Left lung (tissue), 14 donors: ENCODE measurements at places on chromosomes 2 and 18. TPM values are rescaled to one million over a fixed set of nuclear protein-coding genes. Genes with fewer than 3 reads are reported as not detected.
A peak's percentile ranks its signal among the peaks of the same experiment; 100 is the strongest.

DNA sequence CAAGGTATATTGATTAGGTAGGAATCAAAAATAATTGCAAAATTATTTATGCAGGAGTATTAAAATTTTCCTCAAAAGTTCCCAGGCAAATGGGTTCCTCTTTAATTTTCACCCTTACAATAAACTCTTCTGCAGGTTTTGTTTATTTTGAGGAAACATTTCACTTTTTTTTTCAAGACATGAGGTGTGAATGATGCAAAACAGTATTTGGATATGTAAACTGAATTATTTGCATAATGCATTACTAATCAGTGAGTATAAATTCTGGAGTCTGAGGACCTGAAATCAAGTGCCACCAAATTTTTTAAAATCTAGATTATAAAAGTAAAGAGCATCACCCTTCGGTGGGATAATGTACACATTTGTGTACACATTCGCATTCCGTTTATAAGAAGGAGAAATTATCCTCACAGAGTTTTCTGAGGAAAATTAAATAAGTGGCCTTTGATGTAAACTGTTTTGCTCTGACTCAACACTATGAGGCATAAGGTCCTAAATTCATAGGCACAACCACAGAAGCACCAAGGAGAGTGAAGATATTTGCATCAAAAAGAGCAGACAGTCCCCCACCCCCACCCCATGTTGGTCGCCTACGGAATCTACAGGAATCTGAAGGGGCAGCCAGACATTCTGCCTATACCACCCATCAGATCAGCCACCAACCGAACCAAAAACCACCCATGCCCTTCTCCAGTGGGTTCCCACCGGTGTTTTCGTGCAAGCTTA is 33.1 kb downstream of the BCL11A start:
- no peak overlapping the region for H3K27ac ChIP-seq
- no peaks in the 10 kb centered on the region for H3K36me3 ChIP-seq

FSIP2 gene
- total RNA-seq = 2.0 TPM

- no peaks in the 10 kb centered on the region for H3K27me3 ChIP-seq
- H3K4me3 ChIP-seq = no peak overlapping the region
- H3K4me1 ChIP-seq = peaks cover 36% of the 10 kb centered on the region
- DNase-seq = no peak
Measured at GRCh38 chr2:231343006-231343710, 52.4 kb upstream of the B3GNT7 start.

DNA sequence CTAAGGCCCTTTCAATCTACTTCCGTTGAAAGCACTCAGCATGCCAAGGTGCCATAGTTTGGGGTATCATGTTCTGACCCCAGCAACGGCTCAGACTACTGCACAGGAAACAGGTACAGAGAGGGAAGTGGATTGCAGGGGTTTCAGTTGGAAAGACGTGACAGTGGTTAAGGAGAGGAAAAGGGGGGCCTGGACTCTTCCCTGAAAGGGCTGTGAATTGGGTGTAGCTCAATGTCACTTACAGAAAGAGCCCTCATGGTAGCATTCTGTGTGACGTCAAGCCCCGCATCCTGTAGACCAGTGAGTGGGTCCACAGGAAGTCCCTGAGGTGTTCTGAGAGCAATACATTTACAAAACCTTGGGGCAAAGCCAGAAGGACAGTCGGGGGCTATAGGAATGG is 121.5 kb upstream of the GYPC start:
- H3K4me3 ChIP-seq = no peak overlapping the region
- no peaks in the 10 kb centered on the region for H3K36me3 ChIP-seq
- no peaks in the 10 kb centered on the region for H3K4me1 ChIP-seq
- H3K27me3 ChIP-seq = no peaks in the 10 kb centered on the region
- no peak for DNase-seq
- no peak overlapping the region for H3K27ac ChIP-seq

DNA sequence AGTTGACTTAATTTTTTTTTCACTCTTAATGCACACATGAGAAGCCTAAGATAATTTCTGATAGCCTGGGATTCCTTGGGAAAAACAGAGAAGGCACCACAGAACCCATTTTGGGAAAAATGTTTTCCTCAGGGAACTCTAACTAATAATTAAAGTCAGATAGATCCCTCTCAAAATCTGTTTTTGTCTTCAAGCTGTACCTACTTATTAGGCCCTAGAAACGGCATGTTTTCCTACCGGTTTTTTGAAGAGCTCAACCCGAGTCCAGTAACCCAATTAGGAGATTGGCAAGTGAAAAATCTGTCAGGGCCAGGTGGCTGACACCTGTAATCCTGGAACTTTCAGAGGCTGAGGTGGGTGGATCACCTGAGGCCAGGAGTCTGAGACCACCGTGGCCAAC is 16.1 kb upstream of the PDK1 start:
- DNase-seq = no peak
- H3K4me3 ChIP-seq = no peak overlapping the region
- no peak overlapping the region for H3K27ac ChIP-seq
- no peaks in the 10 kb centered on the region for H3K36me3 ChIP-seq
- no peaks in the 10 kb centered on the region for H3K4me1 ChIP-seq
- no peaks in the 10 kb centered on the region for H3K27me3 ChIP-seq

GRCh38 chr2:22403748-22404147 is 981.2 kb upstream of the KLHL29 start:
- no peaks in the 10 kb centered on the region for H3K27me3 ChIP-seq
- H3K27ac ChIP-seq = no peak overlapping the region
- no peak for DNase-seq
- no peaks in the 10 kb centered on the region for H3K36me3 ChIP-seq
- no peaks in the 10 kb centered on the region for H3K4me1 ChIP-seq

DNA sequence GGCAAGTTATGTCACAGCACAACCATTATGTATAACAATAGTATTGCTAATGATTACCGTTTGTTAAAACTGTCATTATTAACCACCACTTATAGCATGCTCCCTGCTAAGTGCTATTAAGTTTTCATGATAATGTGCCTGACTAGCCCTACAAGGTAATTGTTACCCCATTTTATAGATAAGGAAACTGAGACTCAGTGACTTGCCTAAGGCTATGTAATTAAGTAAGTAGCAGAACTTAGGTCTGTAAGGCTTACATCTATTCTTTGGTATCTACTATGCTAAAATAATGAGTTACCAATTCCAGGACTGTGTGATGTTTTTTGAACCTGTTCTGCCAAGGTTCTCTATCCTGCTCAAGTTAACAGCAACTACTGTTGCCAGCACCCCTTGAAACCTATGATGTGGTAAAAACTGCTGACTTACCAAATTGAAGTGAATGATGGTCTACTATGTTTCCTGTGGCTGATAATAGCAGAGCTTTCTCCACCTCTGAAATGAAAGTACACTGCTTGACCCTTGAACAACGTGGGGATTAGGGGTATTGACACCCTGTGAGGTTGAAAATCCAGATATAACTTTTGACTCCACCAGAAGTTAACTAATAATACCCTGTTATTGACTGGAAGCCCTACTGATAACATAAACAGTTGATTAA is 18.2 kb downstream of the ACVR2A start:
- H3K4me3 ChIP-seq = no peak overlapping the region
- peaks cover 3% of the 10 kb centered on the region for H3K4me1 ChIP-seq
- H3K27me3 ChIP-seq = no peaks in the 10 kb centered on the region
- no peak for DNase-seq
- no peaks in the 10 kb centered on the region for H3K36me3 ChIP-seq

DNA sequence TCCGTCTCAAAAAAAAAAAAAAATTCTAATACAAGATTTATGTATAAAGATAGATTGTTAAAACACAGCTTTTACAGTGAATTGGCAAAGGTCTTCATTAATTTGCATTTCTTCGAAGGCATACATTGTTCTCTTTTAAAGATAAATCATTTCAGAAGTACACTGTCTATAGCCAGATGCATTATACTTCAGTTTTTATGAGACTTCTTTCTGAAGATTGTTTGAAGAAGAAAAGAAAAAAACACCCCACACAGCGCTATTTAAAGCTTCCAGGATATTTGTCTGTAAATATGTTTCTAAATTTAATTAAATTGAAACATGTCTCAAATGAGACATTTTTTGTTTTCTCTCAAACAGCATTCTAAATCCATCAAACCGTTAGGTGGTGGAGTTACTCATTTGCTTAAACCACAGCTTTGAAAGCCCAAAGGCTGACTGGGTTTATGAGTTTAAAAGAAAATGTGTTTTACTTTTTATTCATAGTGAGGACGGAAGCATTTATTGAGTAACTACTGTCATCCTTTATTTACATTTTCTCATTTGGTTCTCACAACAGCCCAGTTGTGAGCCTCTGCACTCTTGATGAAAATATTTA is 42.4 kb upstream of the C1GALT1C1L start:
- DNase-seq = no peak
- H3K27me3 ChIP-seq = no peaks in the 10 kb centered on the region
- H3K4me1 ChIP-seq = no peaks in the 10 kb centered on the region
- no peak overlapping the region for H3K4me3 ChIP-seq
- H3K36me3 ChIP-seq = no peaks in the 10 kb centered on the region

DNA sequence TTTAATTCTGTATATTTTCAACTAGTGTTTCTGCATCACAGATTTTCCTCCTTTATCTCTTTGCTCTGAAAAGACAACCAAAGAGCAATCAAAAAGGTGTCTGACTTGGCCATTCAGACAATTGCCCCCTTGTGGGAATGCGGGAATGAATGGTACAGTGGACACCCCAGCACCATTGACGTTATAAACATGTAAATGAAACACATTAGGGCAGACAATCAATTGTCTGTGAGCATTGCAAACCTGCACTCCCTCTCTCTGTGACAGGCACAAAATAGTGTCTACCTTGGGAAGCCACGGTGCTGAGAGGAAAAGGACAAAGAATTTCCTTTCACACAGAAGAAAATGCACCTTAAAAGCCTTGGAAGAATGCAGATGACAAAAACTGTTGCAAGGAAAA is 8.0 kb downstream of the ZEB2 start:
- peaks cover 14% of the 10 kb centered on the region for H3K36me3 ChIP-seq
- no peak for DNase-seq
- peaks cover 57% of the 10 kb centered on the region for H3K27me3 ChIP-seq
- H3K27ac ChIP-seq = peak overlapping the region; percentile 98

DNA sequence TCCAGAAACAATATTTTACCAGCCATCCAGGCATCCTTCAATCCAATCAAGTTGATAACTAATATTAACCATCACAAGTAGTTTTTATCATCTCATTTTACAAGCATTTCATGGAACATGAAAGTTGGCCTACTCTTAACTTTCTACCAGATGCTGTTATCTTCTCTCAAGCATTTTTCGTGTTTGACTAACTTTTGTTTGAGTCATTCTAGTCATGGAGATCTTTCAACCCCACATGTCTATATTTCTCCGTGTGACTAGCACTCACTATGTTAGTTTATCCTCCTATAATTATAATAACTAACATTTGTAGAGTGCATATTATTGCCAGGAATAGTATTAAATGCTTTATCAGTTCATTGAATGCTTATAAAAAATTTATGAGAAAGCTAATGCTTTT is 307.0 kb upstream of the CWC22 start:
- no peak overlapping the region for H3K4me3 ChIP-seq
- H3K27me3 ChIP-seq = no peaks in the 10 kb centered on the region
- H3K36me3 ChIP-seq = no peaks in the 10 kb centered on the region
- no peak for DNase-seq
